B cell (primary cell): ENCODE measurements at places on chromosomes 4 and X. TPM values are rescaled to one million over a fixed set of nuclear protein-coding genes. Genes with fewer than 3 reads are reported as not detected.

Gene OR13H1
- total RNA-seq: not detected in 2 replicates

DNA sequence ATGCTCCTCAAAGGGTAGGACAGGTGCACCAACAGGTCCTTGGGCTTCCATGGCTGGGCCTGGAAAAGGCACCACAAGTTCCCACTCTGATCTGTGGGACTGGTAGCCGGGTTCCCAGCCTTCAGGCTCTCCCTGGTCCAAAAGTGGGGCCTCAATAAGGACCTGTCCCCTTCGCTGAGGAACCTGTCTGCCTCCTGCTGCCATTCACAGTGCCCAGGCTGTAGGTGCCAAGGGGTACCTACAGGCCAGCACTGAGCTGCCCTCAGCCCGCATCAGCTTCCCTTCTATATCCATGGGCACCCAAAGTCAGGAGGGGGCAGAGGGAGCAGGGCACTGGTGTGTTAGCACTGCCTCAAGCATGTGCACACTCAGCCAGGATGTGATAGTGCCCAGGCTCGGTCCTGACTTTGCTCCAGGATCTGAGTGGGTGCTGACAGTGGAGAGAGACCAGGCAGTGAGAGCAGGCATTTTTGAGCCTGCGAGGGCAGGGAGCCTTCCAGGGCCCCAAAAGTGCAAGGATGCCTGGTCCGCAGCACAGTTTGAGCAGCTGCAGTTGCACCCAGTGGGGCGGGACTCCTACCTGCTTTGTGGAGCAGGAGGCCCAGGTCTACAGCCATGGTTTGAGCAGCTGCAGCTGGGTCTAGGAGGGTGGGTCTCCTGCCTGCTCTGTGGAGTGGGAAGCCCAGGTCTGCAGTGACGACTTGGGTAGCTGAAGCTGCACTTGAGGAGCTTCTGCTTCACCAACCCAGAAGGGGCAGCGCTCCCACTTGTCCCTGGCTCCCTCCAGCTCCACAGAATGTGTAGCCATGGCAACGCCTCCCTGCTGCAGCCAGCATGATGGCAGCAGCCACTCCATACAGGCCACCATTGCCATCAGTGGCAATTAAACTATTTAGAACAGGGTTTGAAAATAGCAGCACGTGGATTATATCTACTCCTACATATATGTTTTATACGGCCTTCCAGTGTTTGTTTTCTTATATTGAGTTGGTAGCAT lies 376.4 kb downstream of the KCTD8 start:
- H3K4me1 ChIP-seq: no peaks in the 10 kb centered on the region
- H3K27me3 ChIP-seq: no peaks in the 10 kb centered on the region
- no peaks in the 10 kb centered on the region for H3K36me3 ChIP-seq
- DNase-seq: no peak
- no peak overlapping the region for H3K27ac ChIP-seq
- no peak overlapping the region for H3K4me3 ChIP-seq

DNA sequence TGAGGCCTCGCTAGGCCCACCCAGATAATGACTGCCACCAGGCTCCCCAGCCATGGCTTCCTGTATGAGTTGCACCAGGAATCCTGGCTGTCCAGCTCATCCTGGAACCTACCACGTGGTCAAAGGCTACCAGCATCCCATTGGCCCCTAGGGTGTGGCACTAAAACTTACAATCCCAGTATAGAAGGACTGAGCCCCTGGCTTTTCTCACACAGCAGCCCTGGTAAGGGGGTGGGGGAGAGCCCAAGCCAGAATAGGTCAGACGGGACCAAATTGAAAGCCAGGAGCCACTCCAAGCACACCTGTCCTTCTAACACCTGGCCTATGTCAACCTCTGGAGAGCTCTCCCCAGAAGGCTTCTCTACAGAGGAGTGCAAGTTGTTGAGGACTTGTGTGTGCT lies 269.3 kb upstream of the AGTR2 start:
- H3K4me1 ChIP-seq: peaks cover 4% of the 10 kb centered on the region
- no peak overlapping the region for H3K27ac ChIP-seq
- H3K36me3 ChIP-seq: no peaks in the 10 kb centered on the region
- H3K4me3 ChIP-seq: no peak overlapping the region
- H3K27me3 ChIP-seq: no peaks in the 10 kb centered on the region

DNA sequence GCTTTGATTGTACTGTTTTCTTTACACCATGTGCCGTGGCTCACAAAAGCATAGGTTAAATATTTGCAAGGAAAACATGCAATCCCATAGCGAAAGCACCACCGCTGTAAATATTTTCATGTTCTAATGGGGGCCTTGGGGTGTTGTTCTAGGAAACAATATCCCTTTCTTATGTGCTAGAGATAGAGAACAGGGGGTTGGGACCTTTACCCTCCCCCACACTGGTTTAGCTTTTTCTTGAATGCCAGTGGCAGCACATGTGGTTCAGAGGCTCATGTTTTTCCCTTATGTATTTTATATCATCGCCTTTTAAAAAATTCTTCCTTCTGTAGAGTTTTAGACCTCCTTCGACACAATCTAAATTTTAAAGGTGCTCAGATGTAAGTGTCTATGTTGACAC lies 422.6 kb upstream of the TENM3 start:
- no peak overlapping the region for H3K27ac ChIP-seq
- no peaks in the 10 kb centered on the region for H3K4me1 ChIP-seq
- no peak overlapping the region for H3K4me3 ChIP-seq
- H3K36me3 ChIP-seq: no peaks in the 10 kb centered on the region
